ENCODE measurements at places on chromosomes 1 and 21.

GRCh38 chr1:222521299-222522104 lies 26.4 kb downstream of the HHIPL2 start:
- DNase-seq, result no peak

DNA sequence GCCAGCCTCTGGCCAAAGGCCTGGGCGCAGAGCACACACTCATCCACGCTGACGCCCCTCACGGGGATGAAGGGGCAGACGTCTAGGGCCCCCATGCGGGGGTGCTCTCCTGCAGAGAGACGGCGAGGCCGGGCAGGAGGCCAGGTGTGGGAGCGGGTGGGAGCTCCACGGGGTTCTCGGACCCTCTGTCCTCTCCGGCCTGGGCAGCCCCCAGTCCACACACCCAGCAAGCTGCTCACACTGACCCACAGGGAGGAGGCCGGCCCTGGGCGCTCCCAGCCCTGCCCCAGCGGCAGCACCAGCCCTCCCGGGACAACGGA lies 2.5 kb downstream of the FTCD start:
- DNase-seq, result no peak

DNA sequence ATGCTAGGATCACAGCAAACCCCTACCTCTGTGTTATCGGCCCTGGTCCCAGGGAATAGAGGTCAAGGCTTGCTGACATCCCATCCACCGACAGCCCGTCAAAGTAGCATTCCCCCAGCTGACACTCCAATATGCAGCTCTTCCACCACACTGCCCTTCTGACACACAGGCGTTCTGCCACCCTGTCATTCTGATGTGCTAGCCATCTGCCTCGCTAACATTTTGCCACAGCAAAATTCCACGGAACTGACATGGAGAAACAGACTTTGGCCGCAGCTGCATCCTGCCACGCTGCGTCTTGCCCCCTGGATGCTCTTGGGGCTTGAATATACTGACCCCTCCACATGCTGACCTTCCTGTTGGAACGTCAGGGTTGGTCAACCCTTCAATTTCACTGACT lies 163.2 kb upstream of the CSF3R start:
- no peak for DNase-seq

GRCh38 chr21:29382030-29382654 lies 83.4 kb downstream of the BACH1 start:
- no peak for DNase-seq

DNA sequence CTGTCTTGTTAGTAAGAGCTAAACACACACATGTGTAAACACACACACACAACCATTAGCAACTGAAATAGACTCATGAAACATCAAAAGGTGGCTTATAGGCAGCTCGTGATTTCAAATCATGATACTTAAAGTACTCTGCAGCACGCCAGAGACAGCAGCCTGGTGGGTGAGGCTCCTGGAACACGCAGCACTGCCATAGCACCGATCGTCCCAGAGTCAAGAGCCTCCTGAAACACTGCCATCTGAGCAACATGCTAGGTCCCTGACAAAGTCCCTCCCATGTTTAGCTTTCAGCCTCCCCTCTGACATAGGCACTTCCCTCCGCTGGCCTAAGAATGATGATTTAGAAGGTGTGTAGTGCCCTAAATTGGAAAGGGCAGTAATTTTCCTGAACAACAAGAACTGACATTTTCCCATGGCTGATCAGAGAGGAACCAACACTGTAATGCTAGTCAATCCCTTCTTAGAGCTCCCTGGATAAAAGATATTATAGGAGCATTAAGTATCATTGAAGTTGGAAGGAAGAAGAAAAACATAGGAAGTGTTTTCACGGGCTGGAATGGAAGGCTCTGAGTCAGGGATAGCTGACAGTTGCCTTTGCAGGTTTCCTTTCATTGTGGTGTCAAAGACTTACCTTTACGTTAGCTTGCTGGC lies 14.1 kb upstream of the DPT start:
- DNase-seq, result no peak

DNA sequence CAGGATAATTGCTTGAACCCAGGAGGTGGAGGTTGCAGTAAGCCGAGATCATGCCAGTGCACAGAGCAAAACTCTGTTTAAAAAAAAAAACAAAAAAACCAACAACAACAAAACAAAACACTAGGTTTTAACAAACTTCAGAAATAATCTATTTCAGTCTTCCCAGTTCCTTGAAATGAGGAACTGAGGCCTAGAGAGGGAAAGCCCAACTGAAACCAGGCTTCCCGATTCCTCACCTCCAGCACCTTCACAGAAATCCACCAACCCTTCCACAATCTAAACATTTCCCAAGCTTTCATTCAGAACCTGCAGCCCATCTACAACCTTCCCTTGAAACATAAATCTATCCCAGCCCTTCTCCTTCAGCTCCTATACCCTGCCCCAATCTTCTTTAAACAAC lies 612 bp upstream of the CD52 start:
- no peak for DNase-seq

- no peak for DNase-seq
Observed at GRCh38 chr1:28756846-28757245, 20.1 kb downstream of the YTHDF2 start.

DNA sequence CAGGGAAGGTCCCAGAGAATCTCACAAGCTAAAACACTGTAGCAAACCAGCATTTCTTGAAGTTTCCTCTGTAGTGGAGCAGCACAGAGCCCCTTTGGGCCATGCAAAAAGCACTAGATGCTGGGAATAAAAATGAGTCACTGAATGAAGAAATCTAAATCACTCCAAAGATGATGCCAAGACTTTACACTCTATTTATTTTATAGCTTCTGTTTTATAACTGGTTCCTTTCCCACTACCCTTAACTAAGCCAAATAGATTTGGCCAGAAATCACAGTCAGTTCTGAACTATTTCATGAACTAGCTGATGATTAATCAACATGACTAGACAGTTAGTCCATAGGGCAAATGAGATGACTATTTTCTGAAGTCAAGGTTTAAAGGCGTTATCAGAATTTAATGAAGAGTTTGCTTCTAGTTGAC lies 89.5 kb downstream of the SCMH1 start:
- DNase-seq, result no peak

- DNase-seq, result no peak
Observed at GRCh38 chr1:33350611-33351280, 29.8 kb upstream of the A3GALT2 start.

DNA sequence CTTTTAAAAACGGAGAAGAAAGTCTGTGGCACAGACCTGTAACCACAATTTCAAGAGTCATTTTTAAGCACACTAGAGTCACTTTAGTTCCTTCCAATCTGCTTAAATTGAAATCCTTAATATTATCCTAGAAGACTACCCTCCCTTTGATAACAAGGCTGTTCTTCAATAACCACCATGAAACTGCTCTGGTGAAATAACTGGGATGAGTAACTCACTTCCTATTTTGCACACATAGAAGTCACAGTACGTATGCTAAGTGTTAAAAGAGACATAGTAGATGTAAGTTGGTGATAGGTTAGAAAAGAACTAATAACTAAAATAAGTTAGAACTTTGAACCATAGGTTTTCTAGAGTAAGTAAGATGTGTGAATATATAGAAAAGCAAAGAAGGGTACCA lies 107.8 kb downstream of the NME7 start:
- no peak for DNase-seq

- DNase-seq, result no peak
Observed at GRCh38 chr21:46196733-46197132, 12.5 kb upstream of the SPATC1L start.

- DNase-seq, result no peak
Observed at GRCh38 chr1:47578721-47579419, 141.0 kb downstream of the FOXD2 start.

- no peak for DNase-seq
Observed at GRCh38 chr1:46131712-46132528, 509 bp downstream of the PIK3R3 start.

GRCh38 chr21:34936883-34937563 lies 112.1 kb downstream of the RUNX1 start:
- no peak for DNase-seq

- DNase-seq, result peak; percentile 89
Observed at GRCh38 chr1:226939438-226940028, 561 bp upstream of the COQ8A start.

DNA sequence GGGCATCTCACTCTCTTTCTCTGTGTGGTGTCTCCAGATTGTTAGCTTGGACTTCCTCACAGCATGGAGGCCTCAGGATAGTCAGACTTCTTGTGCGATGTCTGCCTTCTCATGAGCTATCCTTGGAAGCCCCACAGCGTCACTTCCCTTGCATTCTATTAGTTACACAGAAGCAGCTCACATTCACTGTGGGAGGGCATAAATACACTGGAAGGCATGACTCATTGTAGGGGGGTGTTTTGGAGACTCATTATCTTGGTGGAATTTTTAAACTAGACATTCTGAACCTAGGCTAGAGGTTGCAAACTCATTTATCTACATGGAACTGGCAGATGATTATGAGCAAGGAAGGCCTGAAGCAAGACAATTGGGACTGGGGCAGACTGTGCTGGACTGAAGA lies 21.4 kb upstream of the FASLG start:
- no peak for DNase-seq

DNA sequence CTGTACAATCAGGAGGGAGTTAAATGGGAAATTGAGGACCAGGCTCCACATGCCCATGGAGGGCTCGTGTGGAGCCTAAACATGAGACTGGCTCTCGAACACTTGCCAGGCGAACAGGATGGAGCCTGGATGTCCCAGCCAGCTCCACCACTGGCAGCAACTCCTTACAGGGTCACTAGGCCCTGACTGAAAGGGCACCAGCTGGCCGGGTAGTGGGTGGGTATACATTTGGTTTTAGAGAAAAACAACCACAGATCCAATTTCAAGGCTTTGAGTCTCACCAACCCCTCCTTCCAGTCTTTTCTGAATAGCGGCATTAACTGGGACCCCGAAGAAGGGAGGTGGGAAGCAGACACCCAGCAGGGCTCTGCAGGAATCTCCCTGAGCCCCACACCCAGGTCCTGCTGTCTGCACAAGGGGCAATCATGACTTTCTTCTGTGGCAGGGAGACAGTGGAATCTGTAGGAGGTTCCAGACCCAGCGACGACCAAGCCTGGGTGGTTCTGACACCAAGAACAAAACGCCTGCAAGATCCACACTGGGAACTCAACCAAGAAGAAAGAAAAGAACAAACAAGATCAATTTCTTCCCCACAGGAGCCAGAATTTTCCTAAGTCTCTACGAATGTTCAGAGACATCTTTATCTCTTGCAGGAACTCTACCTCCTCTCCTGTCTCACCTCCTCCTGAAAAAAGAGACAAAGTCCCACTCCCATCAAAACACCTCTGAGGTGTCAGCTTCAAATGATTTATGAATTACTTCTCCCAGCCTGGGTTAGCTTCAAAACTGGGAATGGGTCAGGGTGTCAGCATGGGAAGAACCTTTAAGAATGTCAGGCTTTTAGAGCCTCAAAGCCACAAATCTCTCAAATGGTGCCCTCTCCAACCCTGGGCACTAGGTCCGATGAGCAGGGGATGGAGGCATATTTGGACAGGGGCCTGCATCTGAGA lies 26.5 kb upstream of the SRP9 start:
- no peak for DNase-seq

DNA sequence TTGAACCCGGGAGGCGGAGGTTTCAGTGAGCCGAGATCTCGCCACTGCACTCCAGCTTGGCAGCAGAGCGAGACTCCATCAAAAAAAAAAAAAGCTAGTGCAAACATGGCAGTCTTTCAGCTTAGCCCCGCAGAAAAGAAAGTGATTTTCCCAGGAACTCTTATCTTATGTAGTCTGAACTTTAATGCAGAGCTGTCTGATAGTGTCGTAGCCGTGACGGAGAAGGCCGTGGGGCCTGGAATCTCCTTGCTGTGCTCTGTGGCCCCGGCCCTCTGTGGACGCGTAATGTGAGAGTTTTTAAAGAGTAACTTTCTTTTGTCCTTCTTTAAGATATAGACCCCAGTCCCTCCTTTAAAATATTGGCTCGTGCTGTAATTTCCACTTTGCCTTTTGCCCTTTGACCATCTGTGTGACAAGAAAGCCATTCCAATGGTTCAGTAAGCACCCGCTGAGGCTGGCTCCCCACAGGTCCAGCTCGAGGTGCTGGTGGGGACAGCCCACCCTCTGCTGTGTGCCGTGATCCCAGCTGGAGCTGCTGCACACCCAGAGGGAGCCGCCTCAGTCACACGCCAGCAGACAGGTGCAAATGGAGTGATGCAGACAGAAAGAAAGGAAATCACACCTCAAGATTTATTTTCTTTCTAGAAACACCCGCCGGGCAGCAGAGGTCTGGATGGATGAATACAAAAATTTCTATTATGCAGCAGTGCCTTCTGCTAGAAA lies 164.0 kb downstream of the PGBD5 start:
- DNase-seq, result no peak

- DNase-seq, result no peak
Observed at GRCh38 chr1:177710696-177711620, 258.9 kb downstream of the SEC16B start.

DNA sequence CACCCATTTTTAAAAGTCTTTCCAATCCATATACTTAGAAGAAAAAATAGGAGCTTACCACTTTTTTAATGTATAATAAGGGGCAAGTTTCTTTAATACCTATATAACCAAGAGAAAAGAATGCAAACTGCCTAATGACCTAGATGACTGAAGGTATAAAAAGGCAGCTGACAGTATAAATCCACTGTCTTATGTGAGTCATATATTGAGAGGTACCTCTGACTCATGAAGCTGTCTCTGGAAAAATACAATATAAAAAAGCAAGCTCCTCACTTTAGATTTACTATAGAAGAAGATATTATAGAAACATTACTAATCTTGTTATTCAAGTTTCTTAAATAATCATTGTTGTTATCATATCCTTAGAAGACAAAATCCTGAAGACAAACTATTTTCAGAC lies 144.2 kb downstream of the VAV3 start:
- DNase-seq, result no peak

GRCh38 chr21:14245711-14246110 lies 29.8 kb downstream of the RBM11 start:
- DNase-seq, result no peak

DNA sequence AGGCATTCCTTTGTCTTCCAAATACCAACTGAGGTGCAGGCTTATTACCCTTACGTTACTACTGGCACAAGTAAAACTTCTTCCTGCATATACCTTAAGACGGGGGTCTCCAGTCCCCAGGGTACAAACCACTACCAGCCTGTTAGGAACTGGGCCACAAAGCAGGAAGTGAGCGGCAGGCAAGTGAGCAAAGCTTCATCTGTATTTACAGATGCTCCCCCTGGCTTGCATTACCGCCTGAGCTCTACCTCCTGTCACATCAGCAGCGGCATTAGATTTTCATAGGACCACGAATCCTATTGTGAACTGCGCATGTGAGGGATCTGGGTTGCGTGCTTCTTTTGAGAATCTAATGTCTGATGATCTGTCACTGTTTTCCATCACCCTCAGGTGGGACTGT lies 113.1 kb downstream of the SLC45A1 start:
- DNase-seq, result no peak

DNA sequence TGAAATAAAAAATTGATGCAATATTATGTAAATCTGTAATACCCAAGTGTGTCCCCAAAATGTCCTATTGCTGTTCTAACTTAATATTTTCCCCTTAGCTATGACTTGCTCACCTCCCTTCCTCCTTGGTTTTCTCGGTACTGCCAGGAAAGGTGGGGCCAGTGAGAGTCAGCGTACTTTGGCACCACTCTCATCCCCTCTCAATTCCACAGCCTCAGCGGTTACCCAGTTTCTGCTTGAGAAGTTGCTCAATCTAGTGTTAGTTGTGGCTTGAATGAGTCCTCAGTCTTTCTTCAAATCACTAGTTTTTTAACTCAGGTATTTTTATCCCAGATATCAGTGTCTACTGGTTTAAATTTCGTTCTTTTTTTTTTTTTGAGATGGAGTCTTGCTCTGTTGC lies 32.3 kb downstream of the BCAS2 start:
- DNase-seq, result no peak

Data from NCI-H2081 treated with DMSO at 0.1 percent for 48 hours (cell line).